T-helper 2 cell treated with Interferon-gamma antibody and Interleukin-4, amounts not matched to agents 5 μg/mL and 100 μg/mL, for 36 hours (primary cell): ENCODE measurements at places on chromosomes 2 and 18.

GRCh38 chr18:8966821-8967220 is 135.7 kb upstream of the NDUFV2 start:
- no peak for DNase-seq

GRCh38 chr18:24605444-24605843 is 145.0 kb downstream of the HRH4 start:
- DNase-seq: no peak

- DNase-seq: no peak
Observed at GRCh38 chr18:61992285-61992684, 99.5 kb upstream of the RNF152 start.

DNA sequence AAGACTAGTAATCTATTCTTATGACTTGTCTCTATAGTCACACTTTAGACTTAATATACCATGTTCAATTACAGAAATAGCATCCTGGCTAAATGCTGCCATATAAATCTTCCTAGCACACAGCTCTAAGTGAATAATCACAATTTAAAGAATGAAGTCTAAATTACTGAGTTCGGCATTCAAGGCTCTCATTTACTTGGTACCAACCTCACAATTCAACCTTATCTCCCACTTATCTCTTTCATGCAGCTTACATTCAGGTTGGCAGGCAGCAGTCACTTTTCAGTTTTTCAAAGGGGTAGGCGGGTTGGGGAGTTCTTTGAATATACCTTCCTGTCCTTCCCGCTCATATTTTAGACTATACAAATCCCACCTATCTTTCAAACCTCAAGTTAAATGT is 1.5 kb downstream of the MMADHC start:
- no peak for DNase-seq

GRCh38 chr2:155372969-155373368 is 674.5 kb downstream of the KCNJ3 start:
- no peak for DNase-seq

GRCh38 chr2:11031876-11032275 is 120.1 kb downstream of the KCNF1 start:
- DNase-seq: no peak

DNA sequence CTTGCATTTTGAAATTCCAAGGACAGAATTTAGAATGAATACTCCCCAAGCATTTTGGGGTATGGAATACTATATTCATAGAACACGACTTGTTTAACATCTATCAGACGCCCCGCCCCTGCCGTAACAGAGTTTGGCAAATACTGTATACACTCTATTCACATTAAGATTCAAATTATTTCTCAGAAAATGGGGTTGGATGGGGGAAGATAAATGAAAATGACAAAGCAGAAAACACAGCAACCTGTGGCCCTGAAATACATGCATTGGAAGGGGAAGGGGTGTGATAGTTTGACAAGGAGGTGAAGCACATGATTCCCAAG is 634.6 kb upstream of the SLC39A10 start:
- no peak for DNase-seq

DNA sequence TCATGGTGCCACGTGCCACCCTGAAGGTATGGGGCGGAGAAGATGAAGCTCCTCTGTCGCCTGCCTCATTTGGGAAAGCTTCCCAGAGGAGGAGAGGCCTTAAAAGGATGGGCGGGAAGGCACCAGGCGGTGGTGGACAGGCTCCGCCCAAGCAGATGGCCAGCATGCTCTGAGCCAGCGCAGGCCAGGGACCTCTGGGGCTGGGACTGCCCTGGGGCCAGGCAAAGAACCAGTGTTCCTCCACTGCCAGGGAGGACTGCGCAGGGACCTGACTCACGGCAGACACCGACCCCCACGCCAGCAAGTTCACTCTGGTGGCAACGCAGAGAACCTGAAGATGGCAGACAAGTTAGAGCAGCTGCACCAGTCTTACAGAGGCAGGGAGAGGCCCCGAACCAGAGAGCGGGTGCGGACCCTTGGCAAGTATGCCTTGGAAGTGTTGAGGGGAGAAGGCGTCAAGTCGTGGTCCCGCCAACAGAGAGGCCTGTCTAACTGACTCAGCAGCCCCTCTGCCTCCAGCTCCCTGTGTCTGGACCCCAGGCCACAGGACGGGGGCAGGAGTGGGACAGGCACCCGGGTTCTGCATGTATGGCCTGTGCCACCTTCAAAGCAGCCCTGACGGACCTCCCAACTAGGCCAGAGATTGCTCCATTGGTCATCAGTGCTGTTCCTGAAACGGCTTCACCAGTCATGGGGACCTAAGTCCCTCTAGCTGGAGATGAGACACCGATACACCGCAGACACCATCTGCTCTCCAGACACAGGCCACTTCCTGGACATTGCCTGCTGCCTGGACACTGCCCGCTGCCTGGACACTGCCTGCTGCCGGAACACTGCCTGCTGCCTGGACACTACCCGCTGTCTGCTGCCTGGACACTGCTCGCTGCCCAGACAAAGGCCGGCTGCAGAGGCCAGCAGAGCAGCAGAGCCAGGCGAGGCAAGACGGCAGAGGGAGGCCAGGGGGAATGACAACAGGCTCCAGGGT is 124.7 kb downstream of the HDAC4 start:
- no peak for DNase-seq

DNA sequence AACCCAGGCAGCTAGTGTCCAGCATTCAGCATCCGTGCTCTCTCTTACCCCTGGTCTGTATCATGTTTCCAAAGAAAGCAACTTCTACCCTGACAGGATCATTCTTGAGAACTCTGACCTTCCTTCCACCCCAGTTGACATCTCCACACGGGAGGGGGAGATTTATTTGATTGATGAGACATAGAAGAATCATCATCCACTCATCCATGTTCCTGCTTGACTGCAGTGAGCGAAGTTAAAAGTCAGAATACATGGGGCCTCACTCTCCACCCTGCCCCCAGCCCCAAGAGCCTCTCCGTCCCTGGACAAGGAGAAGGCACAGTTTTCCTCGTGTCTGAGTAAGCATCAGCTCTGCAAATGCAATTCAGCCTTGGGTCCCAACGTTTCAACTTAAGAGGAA is 356.0 kb upstream of the TNP1 start:
- DNase-seq: no peak

DNA sequence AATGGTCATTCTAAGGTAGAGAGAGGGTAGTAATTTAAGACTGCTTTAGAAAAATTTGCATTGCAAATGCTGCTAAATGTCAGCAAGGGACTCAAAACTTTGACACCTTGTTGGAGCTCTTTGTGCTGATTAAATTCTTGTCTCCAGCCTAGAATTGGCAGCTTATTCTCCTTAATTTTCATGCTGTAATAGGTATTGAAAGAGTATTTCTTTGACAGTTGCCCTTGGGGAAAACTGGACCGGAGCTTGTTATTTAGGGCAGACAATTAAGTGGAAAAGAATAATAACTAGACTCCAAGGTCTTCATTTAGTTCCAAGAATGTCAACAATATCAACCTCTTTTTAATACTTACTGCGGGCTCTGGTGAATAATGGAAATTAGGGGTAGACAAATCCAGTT is 264.0 kb downstream of the TPGS2 start:
- DNase-seq: no peak
